Kasumi-1 (cell line): ENCODE measurements at places on chromosomes 1 and 21.

DNA sequence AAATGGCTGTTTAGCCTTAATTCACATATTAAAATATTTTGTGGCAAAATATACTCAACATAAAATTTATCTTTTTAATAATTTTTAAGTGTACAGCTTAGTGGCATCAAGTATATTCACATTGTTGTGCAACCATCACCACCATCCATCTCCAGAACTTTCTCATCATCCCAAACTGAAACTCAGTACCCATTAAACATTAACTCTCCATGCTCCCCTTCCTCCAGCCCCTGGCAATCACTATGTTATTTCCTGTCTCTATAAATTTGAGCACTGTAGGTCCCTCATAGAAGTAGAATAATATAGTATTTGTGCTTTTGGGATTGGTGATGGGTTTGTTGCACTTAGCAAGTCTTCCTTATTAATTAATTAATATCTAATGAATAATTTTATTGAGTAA is 29.4 kb downstream of the CCN1 start:
- DNase-seq, result no peak

GRCh38 chr1:154749078-154749760 is 120.9 kb downstream of the KCNN3 start:
- DNase-seq, result peak; percentile 33

DNA sequence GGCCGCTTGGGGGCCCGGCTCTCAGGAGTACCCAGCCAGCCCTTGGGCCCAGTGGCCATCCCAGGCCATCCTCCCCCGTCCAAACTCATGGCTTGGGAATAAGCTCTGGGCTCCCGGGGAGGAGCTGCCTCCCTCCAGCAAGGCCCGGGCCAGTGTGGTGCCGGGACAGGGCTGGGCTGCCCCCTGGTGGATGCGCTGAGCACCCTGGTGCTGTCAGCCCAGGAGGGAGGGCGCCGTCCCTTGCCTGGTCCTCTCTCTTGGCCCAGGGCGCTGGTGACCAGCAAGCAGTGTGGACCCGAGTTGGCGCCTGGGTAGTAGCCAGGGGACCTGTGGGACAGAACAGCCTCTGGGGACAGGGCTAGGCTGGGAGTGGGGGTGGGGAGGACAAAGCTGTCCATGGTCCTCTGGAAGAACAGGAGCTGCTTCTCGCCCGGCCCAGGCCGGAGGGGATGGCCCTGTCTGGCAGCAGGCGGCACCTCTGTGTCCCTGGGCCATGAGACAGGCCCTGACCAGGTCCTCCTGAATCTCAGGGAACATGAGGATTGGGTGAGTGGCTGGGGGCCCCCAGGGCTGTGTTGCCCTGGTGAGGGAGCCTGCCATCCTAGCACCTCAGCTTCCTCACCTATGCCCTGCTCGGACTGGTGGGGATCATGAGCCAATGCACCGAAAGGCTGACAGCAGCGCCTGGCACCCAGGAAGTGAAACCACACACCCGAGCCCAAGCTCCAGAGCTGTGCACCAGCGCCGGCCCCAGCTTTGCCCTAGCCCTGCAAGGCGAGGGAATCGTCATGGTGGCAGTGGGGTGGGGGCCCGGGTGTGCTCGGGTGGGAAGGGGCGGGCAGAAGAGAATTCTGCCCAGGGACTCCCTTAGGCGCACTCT is 9.4 kb downstream of the MORN1 start:
- DNase-seq, result peak; percentile 9

DNA sequence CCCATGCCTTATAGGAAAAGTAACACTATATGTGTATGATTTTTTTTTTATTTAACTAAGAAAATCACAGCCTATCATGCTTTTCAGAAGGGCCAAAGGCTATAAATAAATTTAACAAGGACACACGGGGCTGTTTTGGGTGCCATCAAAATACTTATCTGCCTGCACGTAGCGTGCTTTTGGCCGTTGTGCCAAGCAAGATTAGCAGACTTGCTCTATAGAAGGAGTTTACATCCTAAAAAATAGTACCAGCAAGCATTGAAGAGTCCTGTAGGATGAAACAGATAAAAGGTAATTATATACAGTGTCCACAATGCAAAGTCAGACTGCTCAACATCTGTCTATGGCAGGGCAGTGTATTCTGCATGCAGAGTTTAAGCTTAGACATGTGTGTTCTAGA is 3.7 kb downstream of the OLIG1 start:
- no peak for DNase-seq

DNA sequence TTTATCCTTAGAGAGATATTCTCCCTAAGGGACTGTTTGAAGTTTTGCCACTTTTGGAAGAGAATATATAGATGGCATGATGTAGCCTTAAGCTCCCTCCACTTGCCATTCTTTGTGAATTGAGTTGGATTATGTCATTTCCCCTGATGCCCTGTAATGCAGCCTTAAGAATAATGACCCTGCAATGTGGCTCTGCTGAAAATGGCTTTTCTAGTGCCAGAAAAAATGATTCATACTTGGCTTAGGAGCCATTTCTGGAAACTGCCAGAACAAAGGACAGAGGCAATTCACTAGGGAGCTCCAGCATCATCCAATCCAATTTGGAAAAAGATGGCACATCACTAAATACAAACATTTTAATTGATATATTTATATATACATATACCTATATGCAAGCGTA is 265.3 kb downstream of the SPATA17 start:
- DNase-seq, result no peak

DNA sequence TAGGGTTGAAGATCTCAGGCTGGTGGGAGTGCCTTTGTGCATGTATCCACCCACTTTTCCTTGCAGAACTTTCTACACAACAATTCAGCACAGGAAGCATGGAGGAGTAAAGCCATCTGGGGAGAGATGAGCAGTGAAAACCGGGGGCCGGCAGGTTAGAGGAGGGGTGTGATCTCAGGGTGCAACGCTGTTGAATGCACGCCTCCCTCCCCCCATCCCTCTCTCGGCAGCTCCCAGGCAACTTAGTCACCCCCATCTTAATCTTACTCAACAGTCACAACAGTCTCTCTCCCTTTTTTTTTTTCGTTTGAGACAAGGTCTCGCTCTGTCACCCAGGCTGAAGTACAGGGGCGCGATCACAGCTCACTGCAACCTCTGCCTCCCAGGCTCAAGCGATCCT is 16.6 kb upstream of the ABCG1 start:
- no peak for DNase-seq

- peak; percentile 57 for DNase-seq
Observed at GRCh38 chr21:33069994-33070743, at the start of gene OLIG1. OLIG1 (plus strand) TSS chr21:33070141; CDS start chr21:33070247, 106 bp downstream.

DNA sequence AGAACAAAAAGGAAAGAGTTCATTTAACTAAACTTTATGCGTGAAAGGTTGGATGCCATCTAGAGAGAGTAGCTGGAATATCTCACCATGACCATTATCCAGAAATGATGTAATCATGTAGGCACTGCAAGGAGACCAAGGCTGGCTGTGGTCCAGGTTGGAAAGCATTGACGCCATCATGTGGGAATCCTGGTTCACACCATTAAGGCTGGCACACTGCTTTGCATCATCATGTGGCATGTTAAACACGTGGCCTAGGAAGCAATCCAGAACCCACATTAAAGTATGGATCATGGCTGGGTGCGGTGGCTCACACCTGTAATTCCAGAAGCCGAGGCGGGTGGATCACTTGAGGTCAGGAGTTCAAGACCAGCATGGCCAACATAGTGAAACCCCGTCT is 4.3 kb downstream of the ADAMTS1 start:
- DNase-seq, result no peak

- no peak for DNase-seq
Observed at GRCh38 chr1:47351305-47351704, 17.7 kb downstream of the CMPK1 start.

GRCh38 chr1:5660141-5660935 is 331.9 kb downstream of the NPHP4 start:
- no peak for DNase-seq

DNA sequence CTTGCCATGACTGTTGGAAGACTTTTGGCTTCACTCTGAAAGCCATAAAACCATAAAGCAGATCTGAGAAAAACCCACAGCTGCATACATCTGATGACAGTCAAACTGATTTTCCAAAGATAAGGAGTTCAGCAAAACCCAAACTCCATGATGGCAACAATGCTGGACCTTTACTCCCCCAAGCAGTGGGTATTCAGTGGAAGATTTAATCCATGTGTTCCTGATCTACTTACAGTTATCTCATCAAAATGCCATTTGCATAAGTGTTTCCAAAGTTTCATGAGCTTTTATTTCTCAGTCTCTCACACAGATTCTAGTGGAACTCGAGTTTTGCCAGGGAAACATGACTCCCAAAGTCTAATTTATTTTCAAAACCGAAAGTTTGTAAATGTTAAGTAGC is 184.9 kb downstream of the ZC3H11B start:
- no peak for DNase-seq

DNA sequence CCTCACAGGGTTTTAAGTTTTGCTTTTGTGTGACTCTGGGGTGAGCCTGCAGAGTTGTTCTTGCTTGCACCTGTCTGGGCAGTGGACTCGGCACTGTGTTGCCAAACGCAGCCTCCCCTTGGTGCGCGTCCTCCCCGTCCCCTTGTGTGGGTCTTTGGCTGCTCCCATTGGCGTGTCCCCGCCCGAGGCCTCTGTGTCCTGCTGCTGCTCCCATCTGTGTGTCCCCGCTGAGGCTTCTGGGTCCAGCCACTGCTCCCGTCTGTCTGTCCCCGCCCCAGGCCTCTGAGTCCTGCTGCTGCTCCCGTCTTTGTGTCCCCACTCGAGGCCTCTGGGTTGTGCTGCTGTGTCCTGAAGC is 62.8 kb downstream of the PCNT start:
- no peak for DNase-seq

GRCh38 chr1:932776-933602 is 9.3 kb downstream of the SAMD11 start:
- DNase-seq, result no peak

DNA sequence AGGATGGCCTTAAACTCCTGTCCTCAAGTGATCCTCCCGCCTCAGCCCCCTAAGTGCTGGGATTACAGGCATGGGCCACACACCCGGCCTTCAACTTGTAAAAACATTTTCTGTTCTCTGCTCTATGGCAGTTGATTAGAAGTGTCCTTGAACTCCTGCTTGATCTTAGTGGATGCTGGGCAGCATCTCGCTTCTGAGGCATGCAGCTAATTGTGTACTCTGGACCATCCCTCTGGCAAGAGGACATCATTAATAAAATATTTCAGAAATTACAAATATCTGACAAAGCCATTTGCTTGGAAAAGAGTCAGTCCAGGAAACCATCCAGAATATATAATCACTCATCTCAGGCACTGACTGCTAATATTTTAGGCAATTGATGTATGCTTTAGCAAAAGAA is 8.1 kb downstream of the NGF start:
- DNase-seq, result no peak

DNA sequence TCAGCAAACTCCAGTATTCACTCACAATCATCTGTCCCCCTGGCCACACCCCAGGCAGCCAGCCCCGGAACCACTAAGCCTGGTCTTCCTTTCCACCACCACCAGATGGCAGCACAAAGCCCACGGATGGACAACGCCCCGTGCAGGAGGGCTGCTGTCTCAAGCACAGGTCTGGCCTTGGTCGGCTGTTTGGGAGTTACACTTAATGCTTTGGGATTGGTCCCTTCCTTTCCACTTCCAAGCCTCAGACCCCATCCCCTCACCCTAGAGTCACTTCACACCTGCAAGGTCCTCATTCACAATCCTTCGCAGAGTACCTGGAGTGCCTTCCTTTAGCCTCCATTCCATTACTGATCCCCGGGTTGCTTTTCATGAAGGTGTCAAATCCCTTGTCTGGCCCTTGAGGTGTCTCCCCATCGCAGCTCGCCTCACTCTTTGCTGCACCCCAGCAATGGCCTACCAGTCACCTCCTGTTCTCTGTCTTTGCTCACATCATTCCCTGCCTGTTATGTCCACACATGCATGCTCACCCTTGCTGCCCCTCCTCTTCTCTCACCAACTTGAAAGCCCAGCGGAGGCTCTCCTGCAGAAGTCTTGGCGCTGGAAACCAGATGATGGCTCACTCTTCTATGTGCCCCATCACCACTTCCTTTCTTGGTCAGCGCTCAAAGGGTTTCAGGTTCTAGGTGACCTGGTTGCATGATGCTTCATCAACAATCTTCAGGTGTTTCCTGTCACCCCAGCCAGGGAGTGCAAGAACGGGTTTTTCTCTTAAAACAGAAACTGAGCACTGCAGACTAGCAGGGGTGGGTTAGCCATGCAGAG is 24.9 kb upstream of the KCNA2 start:
- DNase-seq, result peak; percentile 54

DNA sequence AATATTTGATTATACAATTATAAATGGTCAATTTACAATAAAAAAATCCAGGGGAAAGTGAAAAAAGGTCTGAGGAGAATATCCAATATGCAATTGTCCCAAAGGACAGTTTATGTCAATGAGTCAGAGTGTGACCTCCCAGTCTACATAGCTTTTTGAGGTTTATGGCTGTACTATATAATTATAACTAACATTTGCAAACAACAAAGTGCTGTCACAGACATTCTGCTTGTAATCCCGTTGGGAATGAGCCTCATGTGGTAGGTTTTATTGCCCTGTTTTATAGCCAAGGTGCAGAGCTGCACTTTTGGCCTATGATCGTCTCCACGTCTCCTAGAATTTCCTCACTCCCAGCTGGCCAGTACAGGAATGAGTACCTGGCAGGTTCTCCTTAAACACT is 103.8 kb downstream of the ADSS2 start:
- DNase-seq, result no peak

DNA sequence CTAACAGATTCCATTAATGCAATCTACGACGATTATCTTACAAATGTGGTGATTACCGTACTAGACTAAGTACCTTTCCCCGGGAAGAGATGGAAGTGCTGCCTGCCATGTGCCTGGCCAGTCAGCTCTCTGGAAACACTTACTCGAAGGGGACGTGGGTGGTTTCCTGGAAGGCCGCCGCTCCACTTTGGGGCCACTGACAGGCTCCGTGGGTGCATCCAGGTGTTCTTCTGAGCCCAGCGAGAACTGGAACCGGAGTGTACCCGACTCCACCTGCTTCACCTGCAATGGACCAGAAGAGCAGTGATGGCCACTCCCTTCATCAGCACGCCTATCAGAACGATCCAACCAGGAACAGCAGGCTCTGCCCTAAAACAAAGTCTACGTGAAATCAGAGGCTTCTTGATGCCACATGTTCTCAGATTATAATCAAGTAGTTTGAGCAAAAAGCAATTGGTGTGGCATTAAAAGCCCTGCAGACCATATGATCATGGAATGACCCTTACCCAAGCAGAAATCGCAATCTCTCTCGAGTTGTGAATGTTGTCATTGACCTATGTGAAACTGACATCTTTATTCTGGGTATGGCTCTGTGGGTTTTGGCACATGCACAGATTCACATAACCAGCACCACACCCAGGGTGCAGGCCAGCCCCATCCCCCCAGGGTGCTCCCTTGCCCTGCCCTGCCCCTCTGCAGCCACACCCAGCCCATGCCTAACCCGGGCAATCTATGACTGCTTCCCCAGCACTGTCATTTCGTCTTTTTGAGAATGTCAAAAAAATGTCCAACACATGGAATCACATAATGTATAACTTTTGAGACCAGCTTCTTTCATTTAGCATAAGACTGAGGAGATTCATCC is 64.5 kb downstream of the NPHP4 start:
- no peak for DNase-seq

DNA sequence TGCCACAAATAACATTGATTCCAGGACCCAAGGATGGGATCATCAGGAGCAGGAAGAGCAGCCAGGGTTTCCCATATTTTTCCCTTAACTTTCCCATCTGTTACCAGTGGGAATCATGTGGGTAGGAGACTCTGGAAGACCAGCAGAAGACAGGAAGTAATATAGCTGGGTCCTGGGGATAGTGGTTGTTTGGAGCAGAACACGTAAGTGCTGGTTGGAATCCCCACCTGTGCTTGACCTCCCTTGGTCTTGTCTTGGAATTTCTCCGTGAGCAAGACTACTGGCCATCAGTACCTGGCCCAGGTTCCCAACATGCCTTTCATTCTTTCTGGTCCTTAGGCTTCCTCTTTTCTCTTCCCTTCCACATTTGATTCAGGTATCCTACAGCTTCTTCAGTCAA is 20.9 kb upstream of the SLC27A3 start:
- no peak for DNase-seq
